ENCODE measurements at places on chromosomes 3 and 15.

GRCh38 chr15:92599394-92599970 lies 56.1 kb downstream of the FAM174B start:
- no peak for DNase-seq

DNA sequence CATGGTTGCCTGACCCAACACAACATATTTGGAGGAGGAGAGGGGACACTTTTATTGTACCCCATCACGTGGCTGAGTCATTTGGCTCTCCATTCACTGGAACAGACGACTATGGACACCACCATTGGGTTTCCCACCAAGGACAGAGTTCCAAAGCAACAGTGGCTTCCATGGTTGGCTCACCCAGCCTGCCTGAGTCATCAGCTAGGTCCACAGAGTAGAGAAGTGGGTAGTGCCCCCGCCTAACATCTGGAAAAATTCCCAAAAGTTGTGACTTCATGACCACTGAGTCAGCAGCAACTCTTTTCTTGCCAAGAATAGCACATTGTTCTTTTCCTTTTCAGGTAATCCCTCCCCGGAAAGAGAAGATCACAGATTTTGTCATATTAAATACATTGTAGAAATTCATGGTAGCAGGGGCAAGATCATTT lies 3.0 kb upstream of the PPP1R2 start:
- no peak for DNase-seq

GRCh38 chr15:74418575-74419338 lies 15.0 kb downstream of the SEMA7A start:
- DNase-seq: no peak

DNA sequence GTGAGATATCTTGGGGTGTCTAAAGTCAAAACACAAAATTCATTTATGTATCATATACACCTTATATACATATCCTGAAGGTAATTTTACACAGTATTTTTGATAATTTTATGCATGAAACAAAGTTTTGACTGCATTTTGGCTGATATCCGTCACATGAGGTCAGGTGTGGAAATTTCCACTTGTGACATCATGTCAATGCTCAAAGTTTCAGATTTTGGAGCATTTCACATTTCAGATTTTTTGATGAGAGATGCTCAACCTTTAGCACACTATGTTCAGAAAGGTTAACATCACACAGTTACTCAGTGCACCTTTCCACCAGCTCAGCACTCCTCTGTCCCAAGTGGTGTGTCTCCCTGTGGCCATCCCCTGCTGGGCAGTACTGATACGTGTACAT lies 37.7 kb upstream of the CPB1 start:
- DNase-seq: no peak

DNA sequence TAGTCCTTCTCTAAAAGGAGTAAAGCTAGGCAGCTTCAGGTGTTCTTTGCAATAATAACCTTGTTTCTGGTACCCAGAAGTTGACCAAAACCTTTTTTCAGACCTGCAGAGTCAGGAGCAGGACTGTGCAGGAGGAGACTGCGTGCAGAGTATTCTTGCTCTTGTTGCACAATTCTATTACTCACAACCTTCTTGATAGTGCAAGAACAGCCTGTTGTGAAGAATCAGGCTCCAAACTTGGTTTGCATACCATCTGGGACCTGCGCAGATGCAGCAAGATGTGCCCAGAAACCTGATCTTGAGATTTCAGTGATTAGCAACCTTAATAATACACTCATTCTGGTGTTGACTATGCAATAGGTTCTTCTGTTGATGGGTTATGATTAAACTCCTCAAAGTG lies 111.9 kb downstream of the ATG7 start:
- no peak for DNase-seq

DNA sequence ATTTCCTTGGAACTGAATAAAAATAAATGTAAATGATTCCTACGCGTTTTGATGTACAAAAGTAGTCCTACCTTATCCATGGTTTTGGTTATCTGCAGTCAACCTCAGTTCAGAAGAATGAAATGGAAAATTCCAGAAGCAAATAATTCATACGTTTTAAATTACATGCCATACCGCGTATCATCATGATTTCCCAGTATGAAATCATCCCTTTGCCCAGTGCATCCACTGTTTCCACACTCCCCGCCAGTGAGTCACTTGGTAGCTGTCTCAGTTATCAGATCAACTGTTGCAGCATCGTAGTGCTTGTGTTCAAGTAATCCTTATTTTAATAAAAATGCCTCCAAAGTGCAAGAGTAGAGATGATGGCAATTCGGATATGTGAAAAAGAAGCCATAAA lies 9.1 kb upstream of the MFSD1 start:
- DNase-seq: no peak

DNA sequence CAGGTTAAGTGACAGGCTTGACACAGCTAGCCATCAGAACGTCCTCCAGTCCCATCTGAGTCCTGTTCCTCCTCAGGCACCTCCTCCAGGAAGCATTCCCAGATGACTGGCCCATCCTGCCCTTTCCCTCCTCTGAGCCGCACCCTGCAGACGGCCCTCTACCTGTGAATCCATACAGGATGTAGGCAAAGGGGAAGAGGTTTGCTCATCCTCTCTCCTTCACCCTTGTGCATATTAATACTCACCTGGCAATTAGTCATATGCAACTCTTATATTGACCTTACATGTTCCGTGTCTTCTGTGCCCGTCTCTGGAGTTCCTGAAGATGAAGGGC lies 61.9 kb downstream of the SMAD3 start:
- no peak for DNase-seq

- no peak for DNase-seq
Observed at GRCh38 chr3:20083953-20084352, 43.7 kb downstream of the KAT2B start.

- DNase-seq: no peak
Observed at GRCh38 chr15:27127815-27128570, 157.0 kb downstream of the GABRG3 start.

DNA sequence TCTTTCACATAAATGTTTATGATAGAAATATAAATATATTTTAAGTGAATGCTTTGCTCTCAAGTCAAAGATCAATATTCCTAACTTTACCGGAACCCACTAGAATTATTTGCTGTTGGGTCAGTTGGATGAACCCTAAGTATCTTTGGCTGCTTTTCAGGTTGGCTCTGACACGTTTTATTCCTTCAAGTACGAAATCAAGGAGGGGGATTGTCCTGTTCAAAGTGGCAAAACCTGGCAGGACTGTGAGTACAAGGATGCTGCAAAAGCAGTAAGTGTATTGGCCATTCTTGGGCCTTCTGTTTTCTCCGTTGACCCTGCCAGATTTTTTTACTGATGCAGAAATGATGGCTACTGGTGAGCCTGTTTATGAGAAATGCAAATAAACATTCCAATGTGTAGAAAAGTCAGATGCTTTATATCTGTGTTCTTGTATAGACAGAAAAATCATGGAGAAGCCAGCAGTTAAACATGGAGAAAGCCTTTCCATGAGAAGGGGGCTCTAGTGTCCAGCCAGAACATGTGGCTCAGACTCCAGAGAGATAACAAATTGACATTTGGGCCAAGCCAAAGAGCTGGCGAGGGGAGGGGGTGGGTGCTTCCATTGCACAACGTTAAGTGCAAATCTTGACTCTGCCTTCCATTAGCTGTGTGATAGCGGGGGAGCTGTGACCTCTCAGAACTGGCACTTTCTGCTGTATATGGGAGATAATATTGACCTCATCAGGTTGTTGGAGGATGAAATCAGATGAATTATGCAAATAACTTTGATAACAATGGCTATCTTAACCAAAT lies 3.0 kb downstream of the KNG1 start:
- no peak for DNase-seq

GRCh38 chr3:116281313-116282143 lies 163.8 kb downstream of the LSAMP start:
- no peak for DNase-seq

DNA sequence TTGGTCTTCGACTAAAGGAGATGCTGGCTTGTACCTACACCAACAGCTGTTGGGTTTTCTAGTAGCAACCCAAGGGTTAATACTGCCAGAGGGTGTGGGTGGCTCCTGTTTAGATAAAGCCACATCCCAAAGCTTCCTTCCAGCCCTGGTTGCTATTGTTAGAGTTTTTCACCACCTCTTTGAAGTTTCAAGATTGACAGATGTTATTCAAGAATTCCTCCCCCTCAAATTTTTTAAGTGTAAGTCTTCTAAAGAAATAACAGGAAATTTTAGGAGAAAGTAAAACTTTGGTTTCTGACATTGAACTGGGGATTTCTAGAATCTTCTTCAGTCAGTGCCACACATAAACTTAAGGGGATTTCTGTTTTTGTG lies 60.9 kb downstream of the TGFBR2 start:
- peak; percentile 60 for DNase-seq

DNA sequence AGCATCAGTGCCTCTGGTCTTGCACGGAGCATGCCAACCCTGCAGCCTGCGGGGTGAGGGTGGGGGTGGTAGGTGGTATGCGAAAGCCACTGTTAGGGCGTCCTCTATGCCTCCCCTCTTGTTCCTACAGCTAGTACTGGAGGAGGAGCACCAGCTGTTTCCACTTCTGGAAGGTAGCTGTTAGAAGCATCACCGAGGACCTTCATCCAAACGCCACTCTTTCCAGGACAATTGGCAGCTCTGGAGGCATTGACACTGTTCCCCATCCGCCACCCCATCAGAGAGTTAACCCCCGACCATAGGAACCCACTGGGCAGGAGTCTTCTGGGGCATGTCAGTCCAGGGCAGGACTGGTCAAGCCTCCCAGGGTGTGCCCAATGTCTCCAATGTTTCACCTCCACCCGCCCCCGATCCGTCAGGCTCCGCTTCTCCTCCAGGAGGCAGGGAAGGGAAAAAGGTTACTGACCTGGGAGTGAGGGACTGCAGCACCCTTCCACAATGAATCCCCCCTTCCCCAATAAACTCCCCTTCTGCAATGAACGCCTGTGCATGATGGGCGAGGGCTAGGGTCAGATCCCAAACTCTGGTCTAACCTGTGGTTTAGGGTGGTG lies 487 bp downstream of the DUOX2 start:
- DNase-seq: no peak

DNA sequence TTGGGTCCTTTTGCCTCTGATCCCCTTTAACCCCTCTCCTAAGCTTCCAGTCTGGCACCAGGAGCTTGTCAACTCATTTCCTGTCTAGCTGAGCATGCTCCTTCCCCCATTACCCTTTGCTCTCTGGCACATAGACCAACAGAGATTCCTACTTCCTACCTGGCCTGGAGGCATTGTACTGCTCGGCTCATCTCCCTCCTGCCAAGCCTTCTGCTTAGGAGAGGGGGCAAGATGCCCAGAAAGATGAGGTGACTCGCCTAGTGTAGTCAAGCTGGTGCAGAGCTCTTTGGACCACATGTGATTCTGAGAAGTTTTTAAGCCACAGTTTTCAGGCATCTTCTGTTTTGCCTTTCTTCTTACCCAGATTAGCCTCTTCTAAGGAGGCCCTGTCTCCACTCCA lies 95.4 kb downstream of the ZNF621 start:
- DNase-seq: peak; percentile 16

DNA sequence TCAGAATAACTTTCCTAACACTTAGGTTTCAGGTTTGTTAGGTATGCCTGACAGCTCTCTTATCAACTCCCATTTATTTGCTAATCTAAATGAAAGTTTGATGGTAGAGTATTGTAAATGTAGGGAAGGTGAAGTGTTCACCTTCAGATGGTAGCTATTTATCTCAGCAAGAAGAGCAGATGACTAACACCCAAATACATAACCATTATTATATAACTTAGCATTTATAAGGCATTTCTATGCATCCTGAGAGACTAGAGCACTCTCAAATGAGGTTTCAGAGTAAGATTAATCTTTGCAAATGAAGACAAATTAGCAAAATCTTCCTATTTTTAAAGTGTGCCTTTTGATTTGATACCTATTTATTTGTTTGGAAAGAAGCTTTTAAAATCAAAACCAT lies 143.8 kb downstream of the IGF1R start:
- DNase-seq: no peak

DNA sequence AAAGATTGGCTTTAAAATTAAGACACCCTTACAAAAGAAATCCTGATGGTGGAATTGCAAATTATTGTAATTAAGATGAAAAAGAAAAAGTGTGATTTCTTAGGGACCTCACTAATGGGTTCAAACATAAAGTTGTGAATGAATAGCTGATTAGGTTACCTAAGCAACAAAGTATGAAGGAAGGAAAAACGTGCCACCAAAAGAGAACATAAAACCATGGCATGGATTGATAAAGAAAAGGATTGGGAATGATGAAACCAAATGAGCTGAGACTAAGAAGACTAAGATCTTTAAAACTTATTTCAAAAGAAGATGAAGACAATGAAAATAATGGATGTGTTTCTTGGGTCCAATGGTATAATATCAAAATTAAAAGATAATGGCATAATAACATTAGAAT lies 32.2 kb upstream of the GUCA1C start:
- no peak for DNase-seq

DNA sequence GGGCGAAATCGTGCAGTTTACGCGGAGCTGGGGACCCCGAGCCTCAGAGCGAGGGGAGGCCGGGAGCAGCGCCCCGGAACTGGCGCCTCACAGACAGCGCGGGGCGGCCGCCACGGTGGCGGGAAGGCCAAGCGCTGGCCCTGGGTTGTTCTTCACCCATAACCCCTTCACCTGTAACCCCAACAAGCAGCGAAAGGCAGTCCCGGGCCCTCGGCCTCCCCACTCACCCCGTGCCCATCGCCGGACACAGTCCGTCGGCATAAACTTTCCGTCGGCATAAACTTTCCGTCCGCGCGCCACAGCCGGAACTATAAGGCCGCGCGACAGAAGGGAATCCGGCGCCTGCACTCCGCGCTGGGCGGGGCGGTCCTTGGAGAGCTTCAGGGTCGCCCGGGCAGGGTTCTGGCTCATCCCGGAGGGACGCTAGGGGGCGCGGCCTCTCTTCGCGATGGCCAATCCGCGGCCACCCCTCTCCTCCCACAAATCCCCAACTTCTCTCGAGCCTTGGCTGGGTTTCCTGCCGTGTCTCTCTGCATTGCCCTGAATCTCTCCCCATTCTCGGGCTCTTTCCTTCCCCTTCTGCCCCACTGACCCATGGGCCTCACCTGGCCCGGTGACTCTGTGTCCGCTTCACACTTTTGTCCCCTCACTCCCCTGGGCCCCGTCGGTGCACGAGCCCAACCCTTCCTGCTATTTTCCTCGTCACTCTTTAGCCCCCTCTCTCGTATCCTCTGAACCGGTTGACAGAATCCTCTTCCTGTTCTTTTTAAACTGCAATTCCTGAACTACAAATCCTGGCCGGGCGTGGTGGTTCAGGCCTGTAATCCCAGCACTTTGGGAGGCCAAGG lies at the start of gene INTS14:
TSS of gene INTS14 (minus strand) at position 261 of the 848 bp plus-strand sequence. CDS start 3,751 bp downstream, outside the sequence.
- peak; percentile 98 for DNase-seq

GRCh38 chr3:15492847-15493360 lies 28.6 kb downstream of the COLQ start:
- DNase-seq: no peak

DNA sequence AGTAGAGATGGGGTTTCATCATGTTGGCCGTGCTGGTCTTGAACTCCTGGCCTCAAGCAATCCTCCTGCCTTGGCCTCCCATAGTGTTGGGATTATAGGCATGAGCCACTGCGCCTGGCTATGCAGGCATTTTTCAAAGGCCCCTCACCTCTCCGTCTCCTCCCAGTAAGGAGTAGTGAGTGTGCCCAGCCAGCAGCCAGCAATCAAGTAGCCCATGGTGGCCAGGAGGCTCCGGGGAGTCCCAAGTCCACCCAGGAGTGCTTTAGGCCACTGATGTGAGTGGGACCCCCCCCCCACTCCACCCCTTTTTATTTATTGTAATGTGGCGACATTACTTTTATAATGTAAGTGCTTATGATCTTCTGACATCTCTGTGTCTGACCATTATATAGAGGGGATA lies 8.1 kb downstream of the ISG20 start:
- peak; percentile 17 for DNase-seq

- no peak for DNase-seq
Observed at GRCh38 chr3:155308831-155309230, 15.3 kb upstream of the STRIT1 start.

- DNase-seq: no peak
Observed at GRCh38 chr15:77075528-77075927, 4.6 kb upstream of the TSPAN3 start.

Data from ecto neural progenitor cell (in vitro differentiated cells).